HCEC 1CT (cell line): ENCODE measurements at places on chromosomes 1 and 21.

DNA sequence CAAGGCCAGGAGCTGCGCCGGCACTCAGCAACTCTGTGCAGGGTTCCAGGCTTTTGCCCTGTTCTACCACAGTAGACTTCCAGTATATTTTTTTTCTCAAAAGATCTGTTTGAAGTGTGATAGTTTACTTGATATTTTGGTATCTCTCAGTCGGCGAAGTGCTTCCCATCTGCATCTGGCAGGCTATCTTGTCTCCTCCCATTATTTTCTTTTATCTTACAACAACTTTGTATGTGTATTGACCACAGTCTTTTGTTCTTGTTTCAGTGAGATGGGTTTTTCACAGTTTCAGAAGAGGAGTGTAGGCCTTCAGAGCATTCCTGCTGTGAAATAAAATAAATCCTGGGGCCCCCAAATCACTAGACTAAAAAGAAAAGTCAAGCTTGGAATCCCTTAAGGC lies 292.9 kb downstream of the PTGER3 start:
- DNase-seq = no peak

DNA sequence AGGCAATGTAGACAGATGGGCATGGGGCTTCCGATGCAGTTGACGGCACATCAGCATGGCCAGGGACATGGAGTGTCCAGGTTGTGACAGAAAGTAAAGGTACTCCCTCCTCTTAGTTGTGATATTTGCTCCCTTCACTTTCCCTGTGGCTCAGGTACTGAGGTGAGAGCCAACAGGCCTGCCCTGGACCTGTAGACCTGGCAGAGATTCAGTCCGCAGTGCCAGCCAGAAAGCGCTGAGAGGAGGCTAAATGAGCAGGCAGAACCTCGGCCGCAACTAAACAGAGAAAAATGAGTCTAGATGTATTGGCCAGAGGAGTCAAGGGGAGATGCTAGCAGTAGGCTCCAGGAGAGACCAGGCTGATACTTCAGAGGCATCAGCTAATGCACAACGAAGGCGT lies 22.6 kb upstream of the KCNK2 start:
- DNase-seq = no peak

DNA sequence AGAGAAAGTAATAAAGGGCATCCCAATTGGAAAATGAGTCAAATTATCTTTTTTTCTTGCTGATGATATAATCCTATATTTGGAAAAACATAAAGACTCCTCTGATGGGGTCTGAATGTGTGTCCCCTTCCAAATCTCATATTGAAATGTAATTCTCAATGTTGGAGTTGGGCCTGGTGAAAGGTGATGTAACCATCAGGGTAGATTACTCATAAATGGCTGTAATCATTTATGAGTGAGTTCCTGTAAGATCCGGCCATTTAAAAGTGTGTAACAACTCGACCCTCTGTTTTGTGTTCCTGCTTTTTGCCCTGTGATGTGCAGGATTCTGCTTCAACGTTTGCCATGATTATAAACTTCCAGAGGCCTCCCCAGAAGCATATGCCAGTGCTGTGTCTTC lies 44.3 kb upstream of the MAP1LC3C start:
- DNase-seq = no peak

GRCh38 chr1:233695901-233696300 lies 82.0 kb downstream of the KCNK1 start:
- DNase-seq = no peak

DNA sequence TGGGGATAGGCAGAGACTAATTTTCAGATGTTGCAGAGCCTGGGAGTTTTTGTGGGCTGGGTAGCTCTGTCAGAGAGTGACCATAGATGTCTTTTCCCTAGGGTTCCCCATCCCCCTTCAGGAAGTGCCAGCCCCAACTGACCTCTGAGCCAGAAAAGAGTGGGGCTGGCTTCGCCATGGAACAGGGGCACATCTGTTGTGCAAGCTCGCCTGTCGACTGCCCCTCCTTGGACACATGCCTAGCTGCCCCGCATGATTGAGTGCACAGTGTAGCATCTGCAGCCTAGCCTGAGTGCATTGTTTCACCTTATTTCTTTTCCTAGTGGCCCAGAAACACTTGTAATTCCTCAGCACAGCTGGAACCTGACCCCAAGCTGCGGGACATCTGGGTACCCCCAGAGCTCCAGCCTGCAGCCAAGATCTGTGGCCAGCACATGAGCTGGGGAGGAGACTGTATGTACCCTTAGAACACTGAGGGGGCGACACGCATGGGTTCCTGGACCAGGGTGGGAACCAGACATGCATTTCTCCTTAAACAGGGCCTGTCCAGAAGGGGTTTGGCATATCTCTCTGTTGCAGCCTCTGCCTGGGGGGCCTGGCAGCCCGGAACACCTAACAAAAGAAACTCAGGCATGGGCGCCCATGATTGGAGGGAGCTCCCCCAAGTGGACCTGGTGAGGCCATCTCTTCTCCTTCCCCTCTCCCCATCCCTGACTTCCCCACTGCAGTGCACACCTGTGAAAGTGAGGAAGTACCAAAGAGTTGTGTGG lies 55.2 kb downstream of the SYT14 start:
- DNase-seq = no peak

DNA sequence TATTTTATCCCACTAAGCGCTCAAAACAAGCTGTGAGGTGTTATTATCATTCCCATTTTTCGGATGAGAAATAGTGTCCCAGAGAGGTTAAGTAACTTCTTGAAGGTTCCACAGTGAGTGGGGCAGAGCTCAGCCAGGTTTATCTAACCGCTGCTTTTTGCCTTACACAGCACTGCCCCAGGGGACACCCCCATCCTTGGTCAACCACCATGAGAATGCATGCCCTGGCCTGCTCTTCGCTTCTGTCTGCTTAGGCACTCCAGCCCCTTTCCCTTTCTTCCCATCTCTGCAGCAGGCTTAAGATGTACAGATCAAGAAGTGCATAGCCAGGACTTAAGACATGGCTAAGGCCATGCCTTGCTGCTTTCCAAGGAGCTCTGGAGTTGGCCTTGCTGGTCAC lies 159.0 kb upstream of the CD34 start:
- DNase-seq = no peak

DNA sequence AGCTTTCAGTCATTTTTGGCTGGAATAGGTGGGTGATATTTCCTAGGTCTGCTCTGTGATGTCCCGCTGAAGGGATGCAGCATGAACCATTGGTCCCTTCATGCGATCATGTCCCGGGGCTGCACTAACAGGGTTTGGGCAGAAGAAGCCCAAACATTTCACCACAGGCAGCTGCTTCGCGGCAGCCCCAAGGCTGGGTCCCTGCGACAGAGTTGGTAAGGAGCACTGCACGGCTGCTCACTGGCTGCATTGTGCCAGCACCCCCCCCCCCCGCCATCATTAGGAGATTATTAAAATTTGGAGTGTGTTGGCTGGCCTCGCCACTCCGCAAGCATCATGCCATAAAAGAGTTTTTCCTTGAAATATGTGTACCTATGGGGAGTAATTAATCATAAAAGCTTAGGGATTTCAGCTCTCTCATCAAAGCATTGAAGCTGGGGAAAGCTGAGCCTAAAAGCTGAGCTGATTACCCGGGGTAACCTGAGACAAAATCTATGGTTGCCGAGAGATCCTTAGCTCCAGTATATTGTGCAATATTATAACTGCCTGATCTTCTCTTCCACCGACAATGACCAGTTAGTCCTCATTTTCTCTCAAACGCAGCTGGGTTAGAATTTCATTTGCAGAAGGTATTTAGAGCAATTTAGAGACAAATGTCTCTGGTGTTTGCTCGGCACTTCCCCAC lies 62.5 kb downstream of the PEX14 start:
- no peak for DNase-seq

DNA sequence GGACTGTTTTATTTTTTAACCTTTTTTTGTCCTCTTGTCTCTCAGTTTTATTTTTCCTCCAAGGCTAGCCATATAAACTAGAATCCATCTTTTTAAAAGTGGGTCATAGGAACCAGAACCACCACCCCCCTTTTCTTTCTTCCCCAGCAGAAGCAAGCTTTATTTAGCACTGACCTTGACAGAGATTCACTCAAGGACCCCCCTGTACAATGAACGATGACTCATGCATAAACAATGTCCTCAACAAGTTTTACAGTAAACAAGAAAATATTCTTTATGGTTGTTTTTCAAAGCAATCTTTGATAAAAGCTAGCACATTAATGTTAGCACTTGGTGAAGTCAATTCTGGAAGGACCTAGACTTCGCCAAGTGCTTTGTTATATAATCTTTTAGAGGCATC lies 14.1 kb downstream of the PKN2 start:
- DNase-seq = peak; percentile 31

DNA sequence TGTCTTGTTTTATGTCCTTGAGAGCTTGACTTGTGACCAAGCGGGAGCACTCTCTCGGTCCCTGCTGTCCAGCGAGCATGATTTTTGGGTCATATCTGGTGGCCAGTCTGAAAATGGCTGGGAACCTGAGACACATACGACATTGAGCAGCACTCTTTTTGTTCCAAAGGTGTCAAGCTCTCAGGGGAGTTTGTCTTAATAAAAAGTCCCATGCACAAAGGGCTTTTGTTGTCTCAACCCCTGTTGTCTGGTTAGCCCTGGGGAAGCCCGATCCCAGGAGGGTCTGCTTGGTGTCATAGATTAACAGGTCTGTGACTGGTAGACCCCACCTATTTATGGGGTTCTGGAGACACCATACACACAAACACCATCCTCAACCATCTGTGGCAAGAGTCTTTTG lies 57.8 kb upstream of the KLHDC7A start:
- no peak for DNase-seq

GRCh38 chr21:37490084-37490483 lies 123.5 kb downstream of the DYRK1A start:
- DNase-seq = no peak

GRCh38 chr1:228721407-228721806 lies 13.9 kb upstream of the RHOU start:
- DNase-seq = no peak

DNA sequence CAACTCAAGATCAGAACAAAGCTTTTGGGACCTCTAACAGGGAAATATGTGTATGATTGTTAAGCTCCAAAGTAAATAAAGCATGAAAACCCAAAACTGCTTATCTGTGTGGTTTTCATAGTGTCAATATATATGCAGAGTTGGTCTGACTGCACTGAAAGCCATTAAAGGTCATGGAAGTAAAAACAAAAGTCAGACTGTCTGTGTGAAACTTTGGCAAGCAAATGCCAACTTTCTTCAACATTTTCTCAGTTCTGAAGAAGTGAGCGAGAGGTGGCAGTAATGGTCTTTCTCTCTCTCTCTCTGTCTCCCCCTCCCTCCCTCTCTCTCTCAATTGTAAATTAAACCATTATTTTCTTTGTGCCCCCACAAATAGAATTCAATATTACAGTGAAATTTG lies 100.1 kb upstream of the S1PR1 start:
- peak; percentile 30 for DNase-seq

DNA sequence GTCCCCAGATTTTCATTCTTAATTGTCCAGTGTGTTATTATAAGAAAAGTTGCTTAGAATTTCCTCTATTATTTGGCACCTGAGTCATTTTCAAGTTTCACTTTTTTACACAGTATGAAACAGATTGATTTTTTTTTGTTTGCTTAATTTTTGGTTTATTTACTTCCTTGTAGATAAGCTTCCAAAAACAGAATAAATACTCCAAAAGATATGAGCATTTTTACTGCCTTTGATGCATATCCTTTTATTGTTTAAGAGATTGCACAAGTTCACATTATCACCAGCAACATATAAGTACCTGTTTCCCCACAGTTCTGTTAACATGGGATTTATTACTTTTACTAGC lies 36.3 kb upstream of the AHCYL1 start:
- no peak for DNase-seq

DNA sequence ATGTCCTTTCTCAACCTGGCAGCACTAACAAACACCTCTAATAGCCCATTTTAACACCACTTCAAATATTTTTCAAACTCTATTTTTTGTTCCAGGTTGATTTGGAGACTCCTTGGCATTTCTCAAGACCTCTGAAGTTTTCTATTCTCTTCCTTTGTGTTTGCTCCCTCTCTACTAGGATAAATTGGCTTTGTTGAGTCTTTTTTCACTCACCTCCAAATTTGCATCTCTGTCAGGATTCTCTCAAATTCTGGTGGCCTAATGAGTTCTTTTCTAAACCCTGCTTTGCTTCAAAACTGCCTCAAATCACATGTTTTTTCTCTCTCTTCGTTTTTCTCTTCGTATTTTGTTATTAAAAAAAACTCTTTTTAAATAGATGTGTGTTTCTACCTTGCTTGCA lies 582.2 kb upstream of the ADGRL4 start:
- no peak for DNase-seq

- DNase-seq = peak; percentile 62
Observed at GRCh38 chr21:15631342-15631741, 98.4 kb upstream of the USP25 start.

GRCh38 chr1:230105754-230106625 lies 39.0 kb downstream of the GALNT2 start:
- peak; percentile 82 for DNase-seq

DNA sequence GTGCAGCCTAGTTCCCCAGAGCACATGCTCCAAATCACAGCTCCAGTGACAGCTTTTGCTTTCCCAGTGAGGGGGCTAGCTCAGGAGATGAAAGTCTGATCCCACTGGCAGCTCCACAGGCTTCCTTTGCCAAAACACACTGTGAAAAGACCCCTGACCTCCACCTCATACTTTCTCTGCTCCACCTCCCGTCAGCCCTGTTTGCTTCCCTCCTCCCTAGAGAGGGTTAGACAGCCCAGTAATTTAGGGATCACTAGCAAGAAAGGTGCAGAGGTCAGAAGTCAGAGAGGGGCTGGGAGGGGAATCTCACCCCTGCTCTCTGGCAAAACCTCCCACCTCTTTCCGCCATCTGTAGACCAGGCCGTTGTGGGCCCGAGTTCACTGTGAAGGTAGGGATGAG lies 62.8 kb downstream of the PLXNA2 start:
- no peak for DNase-seq

GRCh38 chr1:212953321-212953720 lies 3.0 kb downstream of the VASH2 start:
- DNase-seq = no peak

- no peak for DNase-seq
Observed at GRCh38 chr21:41371685-41372030, 9.8 kb downstream of the MX2 start.

DNA sequence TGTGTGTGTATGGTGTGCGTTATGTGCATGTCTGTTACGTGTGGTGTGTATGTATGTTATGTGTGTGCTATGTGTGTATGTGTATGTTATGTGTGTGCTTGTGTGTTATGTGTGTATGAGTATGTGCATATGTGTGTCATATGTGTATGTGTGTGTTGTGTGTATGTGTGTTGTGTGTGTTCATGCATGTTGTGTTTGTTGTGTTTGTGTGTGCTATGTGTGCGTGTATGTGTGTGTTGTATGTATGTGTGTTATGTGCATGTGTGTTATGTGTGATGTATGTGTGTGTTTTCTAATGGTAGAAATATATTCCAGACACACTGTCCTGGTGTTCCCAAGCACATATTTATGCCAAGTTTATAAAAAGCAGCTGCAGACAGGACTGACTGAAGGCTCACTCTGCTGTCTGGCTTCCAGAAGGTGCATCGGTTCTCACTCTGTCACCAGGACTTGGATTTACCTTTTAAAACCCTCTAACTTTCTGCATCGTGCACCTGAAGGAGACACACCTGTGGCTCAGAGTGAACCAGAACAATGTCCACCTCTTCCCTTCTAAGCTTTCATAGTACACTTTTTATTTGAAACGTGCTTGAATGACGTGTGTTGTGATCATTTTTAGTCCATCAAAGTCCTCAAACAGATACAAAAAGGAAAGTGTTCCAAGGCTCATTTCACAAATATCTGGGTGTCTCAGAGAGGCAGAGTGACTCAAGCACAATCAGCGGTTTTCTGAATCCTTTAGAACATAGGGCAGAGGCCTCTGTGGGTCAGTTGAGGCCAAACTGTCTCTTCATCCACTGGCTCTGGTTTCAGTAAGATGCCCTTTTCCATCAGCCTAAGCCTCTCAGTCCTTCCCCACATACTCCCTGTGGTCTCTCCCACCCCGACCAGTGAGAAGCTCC lies 49.9 kb downstream of the TOMM20 start:
- peak; percentile 84 for DNase-seq

- DNase-seq = peak; percentile 92
Observed at GRCh38 chr1:97849345-97850340, 71.2 kb downstream of the DPYD start.
